ENCODE measurements at places on chromosomes 5 and 9. TPM values are rescaled to one million over a fixed set of nuclear protein-coding genes. Genes with fewer than 3 reads are reported as not detected.

TRIM36 gene
- 0.28 TPM for total RNA-seq

GALT gene
- total RNA-seq: 38.5 TPM

CXCL14 gene
- total RNA-seq: 9.9 TPM

SOHLH1 gene
- total RNA-seq: not detected

SPATA31A5 gene
- total RNA-seq: not detected

GABRA6 gene
- 1.1 TPM for total RNA-seq

PFN3 gene
- not detected for total RNA-seq

ELOVL7 gene
- 0.69 TPM for total RNA-seq

INSL4 gene
- not detected for total RNA-seq

WDR31 gene
- 5.6 TPM for total RNA-seq

CREB3 gene
- total RNA-seq: 74.1 TPM

FOXI1 gene
- total RNA-seq: not detected

NXNL2 gene
- 2.8 TPM for total RNA-seq

PAPPA gene
- 1.5 TPM for total RNA-seq

CNTNAP3 gene
- total RNA-seq: 28.9 TPM

POU5F2 gene
- 0.78 TPM for total RNA-seq

FER gene
- 45.7 TPM for total RNA-seq

HAND1 gene
- total RNA-seq: 0.38 TPM

SLC6A18 gene
- not detected for total RNA-seq

TSTD2 gene
- total RNA-seq: 13.9 TPM

PMPCA gene
- total RNA-seq: 43.1 TPM

FLT4 gene
- total RNA-seq: 3.3 TPM

DNAJC18 gene
- 19.2 TPM for total RNA-seq

PCDHGA4 gene
- 1.1 TPM for total RNA-seq

WWC1 gene
- 5.6 TPM for total RNA-seq

Measured in motor neuron (in vitro differentiated cells).